CD4-positive, alpha-beta T cell treated with Interleukin-12 subunit alpha and Interleukin-12 subunit beta, for 1 hour (primary cell): ENCODE measurements at places on chromosomes 11 and 22.

GRCh38 chr11:71565263-71565662 lies at the start of gene KRTAP5-10:
KRTAP5-10 (plus strand) TSS chr11:71565563; CDS start chr11:71565588, 25 bp downstream.
- DNase-seq: no peak

GRCh38 chr11:73415854-73416615 lies 39.8 kb downstream of the RELT start:
- DNase-seq: no peak

DNA sequence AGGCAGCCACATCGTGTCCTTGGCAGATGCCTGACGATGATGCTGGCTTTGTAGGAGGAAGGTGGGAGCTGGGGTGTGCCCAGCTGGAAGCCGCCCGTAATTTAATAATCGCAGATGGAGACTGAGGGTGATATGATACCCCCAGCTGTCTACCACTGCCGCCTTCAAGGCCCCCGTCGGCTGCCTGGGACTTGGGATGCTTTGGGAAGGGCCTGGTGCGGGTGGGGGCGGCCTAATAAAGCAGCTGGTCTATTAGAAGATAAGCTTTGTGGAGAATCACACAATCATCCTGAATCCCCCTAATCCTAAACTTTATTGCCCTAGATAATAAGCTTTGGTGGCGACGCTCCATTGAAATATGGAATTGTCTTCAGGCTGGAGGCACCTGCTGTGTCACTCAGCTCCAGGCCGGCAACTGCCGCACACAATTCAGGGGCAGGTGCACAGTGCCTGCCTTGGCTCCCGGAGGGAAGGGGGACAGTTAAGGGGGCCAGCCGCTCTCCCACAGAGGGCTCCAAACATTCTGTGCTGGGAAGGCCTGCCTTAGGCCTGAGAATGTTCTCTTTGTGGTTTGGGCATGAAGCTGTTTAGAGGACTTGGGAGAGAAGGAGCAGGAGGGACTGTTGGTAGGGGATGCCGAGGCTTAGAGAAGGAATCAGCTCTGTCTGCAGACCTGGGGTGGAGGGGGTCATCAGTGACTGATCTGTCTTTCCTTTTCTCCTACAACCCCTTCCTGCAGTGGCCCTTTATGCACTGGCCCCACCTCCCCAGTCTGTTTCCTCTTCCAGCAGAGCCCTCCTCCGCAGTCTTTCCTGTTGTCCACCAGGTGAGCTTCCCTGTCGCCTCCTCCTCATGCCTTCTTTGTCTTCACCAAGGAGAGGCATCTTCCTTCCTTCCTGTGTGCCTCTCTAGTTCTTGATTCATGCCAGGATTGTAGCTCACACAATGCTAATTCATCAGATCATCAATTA lies 65.3 kb downstream of the ARL14EP start:
- DNase-seq: no peak

GRCh38 chr11:116829525-116830183 lies at the start of gene APOC3:
APOC3 (plus strand) TSS chr11:116829907; CDS start chr11:116830583, 676 bp downstream.
- DNase-seq: no peak

DNA sequence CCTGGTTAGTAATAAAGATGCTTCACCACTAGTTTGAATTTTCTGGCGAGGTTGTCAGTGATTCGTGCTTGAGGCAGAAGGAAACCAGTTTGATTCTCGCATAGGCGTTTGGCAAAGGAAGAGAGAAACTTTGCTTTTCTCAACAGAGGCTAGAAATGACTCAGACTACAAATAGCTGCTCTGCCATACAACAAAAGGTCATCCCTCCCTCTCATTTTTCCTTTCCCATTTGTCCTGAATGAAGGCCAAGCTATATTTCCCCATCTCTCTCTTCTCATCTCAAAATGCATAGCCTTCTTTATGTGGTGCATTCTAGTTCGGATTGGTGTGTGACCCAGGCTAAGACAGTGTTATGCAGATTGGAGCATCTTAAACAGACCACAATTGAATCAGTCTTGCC lies 741.4 kb downstream of the NTM start:
- DNase-seq: no peak

- DNase-seq: no peak
These were observed 5.8 kb upstream of the GNAZ start for GRCh38 chr22:23064381-23065068.

GRCh38 chr11:88421530-88421929 lies 84.0 kb upstream of the CTSC start:
- peak; percentile 27 for DNase-seq

GRCh38 chr11:111417011-111417765 lies 38.1 kb upstream of the POU2AF1 start:
- DNase-seq: peak; percentile 19

- no peak for DNase-seq
These were observed 171.1 kb downstream of the CEP164 start for GRCh38 chr11:117498791-117499190.
